ENCODE measurements at places on chromosomes 7 and 10.

- DNase-seq: no peak
These were observed 22.1 kb upstream of the STEAP4 start for GRCh38 chr7:88328787-88329186.

- DNase-seq: no peak
These were observed 44.4 kb downstream of the IFIT5 start for GRCh38 chr10:89458784-89459183.

- DNase-seq: no peak
These were observed at the start of gene NRG3 for GRCh38 chr10:81874875-81875466. Gene NRG3, plus strand, starts transcription at chr10:81875194.

GRCh38 chr7:17523813-17524739 is 225.6 kb downstream of the AHR start:
- DNase-seq: no peak

DNA sequence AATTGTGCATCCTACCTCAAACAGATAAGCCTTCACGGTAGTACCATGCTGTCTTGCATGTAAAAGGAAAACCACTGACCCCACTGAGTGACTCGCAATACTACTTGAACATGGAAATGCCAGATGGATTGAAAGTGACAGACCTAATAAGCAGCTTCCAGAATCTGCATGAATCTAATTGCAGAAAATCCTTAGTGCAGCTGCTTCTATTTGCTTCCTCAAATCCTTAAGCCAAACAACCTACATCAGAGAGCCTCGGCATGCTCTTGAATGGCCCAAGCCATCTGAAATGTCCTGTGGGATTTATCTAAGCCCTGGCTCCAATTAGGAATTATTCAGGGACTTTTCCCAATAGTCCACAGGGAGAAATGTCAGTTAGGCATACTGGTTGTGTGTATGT is 509.5 kb upstream of the CELF2 start:
- no peak for DNase-seq
